ENCODE measurements at places on chromosomes 6 and 20. TPM values are rescaled to one million over a fixed set of nuclear protein-coding genes. Genes with fewer than 3 reads are reported as not detected.

GRCh38 chr6:89217299-89217910 is at the start of gene GABRR1:
TSS of gene GABRR1 (minus strand) at chr6:89217358. CDS start at chr6:89217322, 36 bp downstream.
- DNase-seq = no peak

DNA sequence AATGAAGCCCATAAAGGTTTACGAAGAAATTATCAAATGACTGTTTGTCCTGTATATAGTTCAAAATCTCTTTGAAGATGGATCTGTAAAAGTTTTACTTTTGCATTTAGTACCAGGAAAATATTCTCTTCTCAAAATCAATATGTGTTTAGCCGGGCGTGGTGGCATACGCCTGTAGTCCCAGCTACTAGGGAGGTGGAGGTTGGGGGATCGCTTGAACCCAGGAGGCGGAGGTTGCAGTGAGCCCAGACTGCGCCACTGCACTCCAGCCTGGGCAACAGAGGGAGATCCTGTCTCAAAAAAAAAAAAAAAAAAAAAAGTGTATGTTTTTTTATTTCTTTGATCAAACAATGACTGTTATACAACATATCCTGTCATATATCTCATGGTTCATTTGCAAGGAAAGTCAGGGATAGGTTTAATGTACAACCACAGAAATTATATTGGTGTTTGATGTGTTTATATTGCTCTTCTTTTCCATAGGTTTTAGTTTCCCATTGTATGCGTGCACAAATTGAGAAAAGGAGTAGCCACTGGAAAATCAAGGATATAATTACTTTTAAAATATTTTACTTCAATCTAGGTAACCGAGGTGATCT is 40.1 kb downstream of the SOX4 start:
- no peak for DNase-seq

The WFDC5 gene
- not detected for total RNA-seq

GRCh38 chr6:129575378-129576118 is 134.4 kb downstream of the ARHGAP18 start:
- peak; percentile 63 for DNase-seq

DNA sequence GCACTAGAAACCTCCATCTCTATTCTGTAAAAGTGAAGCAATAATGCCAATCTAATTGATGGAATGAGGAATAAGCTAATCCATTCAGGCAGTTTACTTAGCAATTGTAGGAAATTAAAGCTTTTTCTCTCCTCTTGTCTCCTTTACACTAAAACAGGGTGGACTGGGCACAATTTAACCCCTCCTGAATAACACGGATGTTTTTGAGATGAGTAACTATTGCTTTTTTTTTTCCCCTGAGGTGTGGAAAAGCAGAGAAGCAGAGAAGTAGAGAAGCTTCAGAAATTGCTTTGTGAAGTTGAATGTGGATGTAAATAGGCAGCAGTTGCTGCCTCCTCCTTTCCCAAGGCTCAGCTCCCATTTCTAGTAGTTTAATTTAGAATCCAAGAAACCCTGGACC is 40.0 kb upstream of the GCNT2 start:
- no peak for DNase-seq

DNA sequence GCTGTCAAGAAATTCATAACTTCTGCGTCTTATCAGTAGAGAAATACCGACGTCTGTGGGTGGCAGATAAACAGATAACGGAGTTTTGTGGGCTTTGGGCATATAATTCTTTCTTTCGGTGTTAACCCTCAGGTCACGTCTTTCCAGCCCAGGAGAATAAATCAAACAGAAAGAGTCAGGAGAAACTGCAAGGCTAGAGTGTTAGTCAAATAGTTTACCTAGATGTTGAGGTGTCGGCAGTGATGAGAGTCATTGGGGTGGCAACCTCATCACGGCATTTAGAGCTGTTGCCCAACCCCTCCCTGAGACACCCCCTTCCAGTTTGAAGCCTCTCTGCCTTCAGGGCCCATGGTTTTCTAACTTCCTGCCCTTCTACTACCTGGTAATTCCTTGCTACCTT is 49.5 kb downstream of the ADTRP start:
- DNase-seq = no peak

DNA sequence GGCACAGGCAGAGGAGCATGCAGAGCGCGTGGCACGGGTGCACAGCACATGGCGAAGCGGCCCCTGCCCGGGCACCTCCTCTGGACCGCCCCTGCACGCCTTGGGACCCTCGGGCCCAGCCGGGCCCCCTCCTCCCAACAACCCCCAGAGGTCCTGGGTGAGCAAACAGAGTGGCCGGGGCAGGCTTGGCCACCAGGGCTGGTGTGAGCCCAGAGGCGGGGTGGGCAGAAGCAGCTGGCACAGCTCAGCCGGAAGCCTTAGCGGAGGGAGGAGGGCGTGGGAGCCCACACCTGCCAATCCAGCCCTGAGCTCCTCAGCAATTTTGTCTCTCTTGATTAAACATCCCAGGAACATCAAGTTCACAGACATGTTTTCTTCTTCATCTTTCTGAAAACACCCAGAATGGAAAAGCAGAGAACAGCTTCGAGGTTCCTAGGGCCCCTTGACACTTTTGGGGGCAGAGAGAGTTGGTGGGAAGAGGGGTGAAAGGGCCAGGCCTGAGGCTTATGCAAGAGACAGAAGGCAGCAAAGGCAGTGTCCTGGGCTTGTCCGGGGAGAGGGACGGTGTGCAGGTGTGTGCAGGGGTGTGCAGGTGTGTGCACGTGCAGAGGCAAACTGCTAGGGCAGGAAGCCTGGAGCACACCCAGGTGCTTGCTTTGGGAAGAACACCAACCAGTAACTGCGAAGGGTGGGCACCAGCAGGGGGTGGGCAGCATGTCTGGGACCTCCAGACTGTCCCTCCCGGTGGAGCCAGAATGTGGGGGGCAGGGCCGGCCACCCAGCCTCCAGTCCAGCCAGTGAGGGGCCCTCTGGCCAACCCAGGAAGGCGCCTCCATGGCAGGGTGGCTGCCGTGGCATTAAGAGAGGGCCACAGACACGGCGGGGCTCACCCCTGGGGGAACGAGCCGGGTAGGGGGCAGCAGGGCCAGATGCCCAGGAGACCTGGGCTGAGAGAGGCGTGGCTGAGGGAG is 4.8 kb downstream of the HRH3 start:
- DNase-seq = no peak

- DNase-seq = no peak
These were observed 31.2 kb downstream of the SAMHD1 start for GRCh38 chr20:36920334-36920730.

The DEF6 gene
- 0.51 TPM for total RNA-seq

The SLA2 gene
- total RNA-seq = not detected

GRCh38 chr6:169316651-169317050 is 63.0 kb upstream of the THBS2 start:
- DNase-seq = no peak

GRCh38 chr6:115729036-115729435 is 331.7 kb downstream of the FRK start:
- no peak for DNase-seq

GRCh38 chr6:56963043-56963442 is 8.1 kb downstream of the BEND6 start:
- no peak for DNase-seq

- no peak for DNase-seq
These were observed 242.1 kb downstream of the HACE1 start for GRCh38 chr6:104617591-104617990.

The SYCP2L gene
- total RNA-seq = not detected

The HLA-DMA gene
- total RNA-seq = 1.2 TPM

The ATAT1 gene
- 2.7 TPM for total RNA-seq

DNA sequence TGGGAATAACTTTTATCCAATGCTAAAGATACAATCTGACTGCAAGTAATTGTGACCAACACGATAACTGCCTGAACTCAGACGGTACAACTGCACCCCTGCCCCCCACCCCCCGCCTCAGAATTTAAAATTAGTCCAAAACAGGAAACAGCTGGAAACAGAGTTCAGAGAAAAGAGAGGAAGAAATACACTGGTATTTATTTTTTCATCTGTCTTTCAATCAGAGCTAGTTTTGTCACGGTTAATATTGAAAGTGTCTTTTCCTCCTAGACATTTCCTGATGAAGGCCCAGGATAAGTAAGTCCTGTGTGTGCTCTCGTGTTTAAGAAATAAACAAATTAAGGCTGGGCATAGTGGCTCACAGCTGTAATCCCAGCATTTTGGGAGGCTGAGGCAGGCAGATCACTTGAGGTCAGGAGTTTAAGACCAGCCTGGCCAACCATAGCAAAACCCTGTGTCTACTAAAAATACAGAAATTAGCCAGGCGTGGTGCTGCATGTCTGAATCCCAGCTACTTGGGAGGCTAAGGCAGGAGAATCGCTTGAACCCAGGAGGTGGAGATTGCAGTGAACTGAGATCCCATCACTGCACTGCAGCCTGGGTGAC is 21.5 kb downstream of the ACSS1 start:
- DNase-seq = no peak

The HUS1B gene
- 0.51 TPM for total RNA-seq

DNA sequence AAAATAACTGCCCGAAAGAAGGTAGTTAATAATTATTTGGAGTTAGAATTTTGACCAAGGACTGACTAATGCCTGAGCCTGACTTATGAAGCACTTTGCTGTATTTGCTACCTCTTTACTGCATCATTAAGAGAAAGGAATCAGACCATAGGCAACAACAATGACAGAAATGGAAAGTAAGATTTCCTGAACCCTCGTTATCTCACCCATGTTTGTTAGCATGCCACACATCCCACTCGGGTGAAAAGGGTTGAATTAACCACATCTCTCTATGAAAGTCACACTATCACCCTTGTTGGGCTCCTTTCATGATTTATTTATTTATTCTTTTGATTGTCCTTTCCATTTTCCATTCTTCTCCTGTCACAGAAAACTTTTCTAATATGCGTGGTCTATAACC is 59.6 kb downstream of the OLIG3 start:
- DNase-seq = no peak

GRCh38 chr6:4139272-4139671 is 3.9 kb upstream of the ECI2 start:
- DNase-seq = no peak

- no peak for DNase-seq
These were observed 167.3 kb downstream of the BCAS1 start for GRCh38 chr20:53902968-53903651.

DNA sequence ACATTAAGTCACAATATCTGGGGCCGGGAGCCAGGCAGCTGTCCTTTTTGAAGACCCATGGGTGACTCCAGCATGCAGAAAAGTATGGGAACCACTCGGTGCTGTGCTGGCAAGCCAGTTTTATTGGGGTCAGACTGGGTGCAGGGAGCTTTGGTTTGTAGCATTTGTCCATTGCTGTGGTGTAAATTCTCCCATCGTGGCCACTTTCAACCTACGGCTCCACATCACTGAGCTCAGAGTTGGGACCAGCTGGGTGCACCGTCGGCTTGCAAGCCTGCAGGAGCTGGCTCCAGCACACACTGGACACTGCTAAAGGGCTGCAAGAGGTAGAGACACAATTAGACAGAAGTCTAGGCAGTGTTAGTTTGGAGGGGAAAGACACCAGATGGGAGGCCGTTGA is 66.9 kb downstream of the SYNJ2 start:
- no peak for DNase-seq

The NRSN1 gene
- total RNA-seq = not detected

- DNase-seq = no peak
These were observed 292.1 kb downstream of the CDC5L start for GRCh38 chr6:44679438-44680201.

The EPHA7 gene
- under 0.01 TPM for total RNA-seq

The TFAP2C gene
- not detected for total RNA-seq

The MLN gene
- not detected for total RNA-seq

The SLC24A3 gene
- total RNA-seq = under 0.01 TPM

The ELOVL5 gene
- total RNA-seq = 76.3 TPM

The ADA gene
- total RNA-seq = 29.8 TPM

- no peak for DNase-seq
These were observed 25.0 kb upstream of the SLC35D3 start for GRCh38 chr6:136897071-136897470.

GRCh38 chr20:24649787-24650490 is 180.5 kb downstream of the SYNDIG1 start:
- DNase-seq = no peak

DNA sequence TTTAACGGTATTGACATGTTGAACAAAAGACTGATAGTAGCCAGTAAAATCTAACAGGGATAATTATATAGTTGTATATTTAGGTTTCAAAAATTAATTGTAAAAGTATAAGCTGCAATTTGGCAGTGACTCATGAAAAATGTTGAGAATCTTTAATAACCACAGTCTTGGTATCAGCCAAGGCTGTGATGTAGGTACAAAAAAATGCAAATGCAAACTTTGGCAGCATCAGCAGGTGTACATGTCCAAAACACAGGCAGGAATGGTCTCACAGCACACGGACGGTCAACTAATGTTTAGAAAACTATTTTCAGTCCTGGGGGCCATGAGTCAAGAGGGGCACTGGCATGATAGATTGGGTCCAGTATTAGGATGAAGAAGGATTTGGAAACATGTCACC is 58.5 kb upstream of the BEND3 start:
- DNase-seq = no peak

GRCh38 chr20:44426879-44427790 is 48.5 kb upstream of the TTPAL start:
- no peak for DNase-seq

DNA sequence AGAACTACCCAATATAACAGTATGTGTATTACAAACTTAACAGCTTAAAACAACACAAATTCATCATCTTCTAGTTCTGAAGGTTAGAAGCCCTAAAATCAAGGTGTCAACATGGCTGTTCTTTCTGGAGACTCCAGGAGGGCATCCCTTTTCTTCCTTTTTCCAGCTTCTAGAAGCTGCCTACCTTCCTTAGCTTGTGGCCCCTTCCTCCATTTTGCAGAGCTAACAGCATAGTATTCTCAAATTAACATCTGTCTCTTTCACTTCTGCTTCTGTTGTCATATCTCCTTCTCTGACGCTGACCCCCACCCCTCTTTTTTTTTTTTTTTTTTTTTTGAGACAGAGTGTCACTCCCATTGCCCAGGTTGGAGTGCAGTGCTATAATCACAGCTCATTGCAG is 52.8 kb upstream of the AKIRIN2 start:
- DNase-seq = no peak

Measured in dermis microvascular lymphatic vessel endothelial cell (primary cell).